ENCODE measurements at places on chromosomes 12 and 14. TPM values are rescaled to one million over a fixed set of nuclear protein-coding genes. Genes with fewer than 3 reads are reported as not detected.

- no peak for DNase-seq
These were observed 2.0 kb downstream of the BBS10 start for GRCh38 chr12:76346236-76346635.

- no peak for DNase-seq
These were observed 101.6 kb downstream of the NTS start for GRCh38 chr12:85975716-85976115.

DNA sequence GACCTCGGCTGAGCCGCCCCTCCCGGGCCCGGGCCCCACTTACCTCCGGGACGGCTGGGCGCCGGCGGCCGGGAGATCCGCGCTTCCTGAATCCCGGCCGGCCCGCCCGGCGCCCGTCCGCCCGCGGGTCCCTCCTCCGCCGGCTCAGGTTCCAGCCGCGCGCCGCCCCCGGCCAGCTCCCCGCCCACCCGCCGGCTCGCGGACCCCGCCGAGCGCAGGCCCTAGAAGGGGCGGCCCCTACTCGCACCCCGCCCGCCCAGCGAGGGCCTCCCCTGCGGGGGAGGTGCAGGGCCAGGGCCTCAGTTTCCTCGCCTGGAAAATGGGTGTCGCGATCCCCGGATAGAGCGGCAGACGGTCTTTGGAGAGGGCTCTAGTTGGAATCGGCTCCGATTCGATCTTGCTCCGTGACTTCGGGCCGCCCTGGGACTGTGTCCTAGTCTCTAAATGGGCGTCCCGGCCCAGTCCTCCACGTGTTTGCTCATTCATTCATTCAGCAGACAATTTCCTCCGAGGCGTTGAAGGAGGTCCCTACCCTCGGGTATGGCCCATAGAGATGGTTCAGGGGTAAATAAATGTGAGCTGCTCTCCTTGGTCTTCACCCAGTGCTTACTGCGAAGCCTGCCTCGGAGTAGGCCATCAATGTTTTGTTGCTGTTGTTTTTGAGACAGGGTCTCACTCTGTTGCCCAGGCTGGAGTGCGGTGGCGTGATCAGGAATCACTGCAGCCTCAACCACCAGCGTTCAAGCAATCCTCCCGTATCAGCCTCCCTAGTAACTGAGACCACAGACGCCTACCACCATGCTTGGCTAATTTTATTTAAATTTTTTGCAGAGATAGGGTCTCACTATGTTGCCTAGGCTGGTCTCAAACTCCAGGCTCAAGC is at the start of gene TRPV4:
TSS of gene TRPV4 (minus strand) at position 92 of the 883 bp plus-strand sequence. CDS start 18,602 bp downstream, outside the sequence.
- DNase-seq: peak; percentile 30

- DNase-seq: no peak
These were observed 30.8 kb upstream of the ZFP36L1 start for GRCh38 chr14:68823434-68824206.

Gene PTPRO
- 0.58 TPM for total RNA-seq

- no peak for DNase-seq
These were observed 39.9 kb upstream of the PYGL start for GRCh38 chr14:50984036-50984710.

GRCh38 chr12:92553389-92553788 is 149.4 kb upstream of the PLEKHG7 start:
- DNase-seq: peak; percentile 72

Gene MIA2
- 54.9 TPM for total RNA-seq

Gene TEX52
- not detected for total RNA-seq

Gene GSKIP
- 13.3 TPM for total RNA-seq

- DNase-seq: no peak
These were observed 4.5 kb upstream of the SRSF9 start for GRCh38 chr12:120473807-120474615.

Gene NDRG2
- 115 TPM for total RNA-seq

- peak; percentile 80 for DNase-seq
These were observed 33.7 kb upstream of the MAP1LC3B2 start for GRCh38 chr12:116525418-116526001.

GRCh38 chr14:26996246-26996645 is 398.4 kb upstream of the NOVA1 start:
- peak; percentile 67 for DNase-seq

GRCh38 chr12:14896521-14897169 is 11.0 kb upstream of the MGP start:
- DNase-seq: no peak

Gene NOXRED1
- total RNA-seq: not detected

Gene SPRYD4
- 1.8 TPM for total RNA-seq

Measured in stomach (tissue), 19 donors.